ENCODE measurements at places on chromosomes 12 and 14.

- DNase-seq = no peak
Observed at GRCh38 chr14:55129086-55129427, at the start of gene LGALS3. Gene LGALS3 (plus strand): TSS chr14:55129252. CDS start chr14:55137374, 8,122 bp downstream.

GRCh38 chr14:99035268-99035667, 236.7 kb downstream of the BCL11B start:
- no peak for DNase-seq

GRCh38 chr12:104697186-104697585, 240.4 kb downstream of the CHST11 start:
- no peak for DNase-seq

GRCh38 chr12:108175310-108175709, 46.2 kb downstream of the WSCD2 start:
- no peak for DNase-seq

- no peak for DNase-seq
Observed at GRCh38 chr14:51895375-51895774, 35.0 kb downstream of the GNG2 start.

DNA sequence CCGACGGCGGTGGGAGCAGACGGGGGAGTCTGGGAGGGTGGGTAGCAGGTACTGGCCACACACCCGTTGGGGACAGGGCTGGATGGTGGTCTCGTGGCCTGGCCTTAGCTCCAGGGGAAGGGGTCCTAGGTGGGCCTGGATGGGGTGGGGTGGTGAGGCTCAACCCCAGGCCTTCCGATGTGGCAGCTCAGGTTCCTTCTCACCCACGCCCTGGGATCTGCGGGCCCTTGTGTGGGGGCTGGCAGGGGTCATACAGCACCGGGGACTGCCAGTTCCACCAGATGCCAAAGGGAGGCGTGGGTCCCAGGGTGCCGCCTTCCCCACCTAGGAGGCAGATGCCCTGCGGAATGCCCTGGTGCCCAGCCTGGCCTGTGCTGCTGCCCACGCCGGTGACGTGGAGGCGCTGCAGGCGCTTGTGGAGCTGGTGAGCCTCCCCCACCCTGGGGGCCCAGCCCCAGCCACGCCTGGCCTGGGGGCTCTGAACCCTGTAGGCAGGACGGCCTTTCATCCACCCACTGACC, 21.0 kb downstream of the ASPG start:
- DNase-seq = no peak
